ENCODE measurements at places on chromosomes 16 and 17. TPM values are rescaled to one million over a fixed set of nuclear protein-coding genes. Genes with fewer than 3 reads are reported as not detected.

DNA sequence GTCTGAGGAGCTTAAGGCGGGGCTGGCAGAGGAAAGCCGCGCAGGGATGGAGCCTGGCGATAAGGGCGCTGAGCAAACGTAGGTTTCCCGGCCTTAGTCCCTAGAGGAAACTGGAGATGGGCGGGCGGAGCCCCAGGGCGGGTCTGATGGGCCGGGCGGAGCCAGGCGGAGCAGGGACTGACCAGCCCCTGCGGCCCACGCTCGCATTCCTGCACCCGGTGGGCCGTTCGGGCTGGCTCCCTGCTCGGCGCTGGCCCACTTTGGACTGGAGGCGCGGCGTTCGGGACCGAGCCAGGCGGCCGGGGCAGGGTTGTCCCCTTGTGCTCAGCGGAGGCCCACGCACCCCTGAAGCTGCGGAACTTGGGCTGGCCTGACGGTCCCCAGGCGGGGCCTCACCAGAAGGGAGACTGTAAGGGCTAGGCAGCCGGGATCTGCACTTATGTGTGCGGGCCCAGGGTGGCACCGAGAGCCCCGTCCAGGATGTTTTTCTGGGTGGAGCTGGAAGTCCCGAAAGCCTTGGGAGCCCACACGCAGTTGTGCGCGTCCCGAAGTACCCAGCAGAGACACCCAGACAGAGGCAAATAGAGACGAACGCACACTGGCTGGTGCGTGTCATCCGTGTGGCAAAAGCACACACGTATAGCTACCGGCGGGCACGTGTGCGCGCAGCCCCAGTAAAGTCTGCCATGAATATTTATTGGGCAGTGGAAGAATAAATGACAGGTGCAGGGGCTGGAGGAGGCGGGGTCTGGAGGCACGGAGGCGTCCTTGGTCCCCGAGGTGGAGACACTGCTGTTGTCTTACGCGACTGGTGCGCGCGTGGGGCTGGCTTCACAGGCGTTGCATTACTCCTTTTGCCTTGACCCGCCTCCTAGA is 1.4 kb downstream of the PYDC1 start:
- no peaks in the 10 kb centered on the region for H3K36me3 ChIP-seq
- H3K27ac ChIP-seq: no peak overlapping the region
- peaks cover 54% of the 10 kb centered on the region for H3K27me3 ChIP-seq
- peaks cover 24% of the 10 kb centered on the region for H3K4me1 ChIP-seq
- peak; percentile 82 for DNase-seq

DNA sequence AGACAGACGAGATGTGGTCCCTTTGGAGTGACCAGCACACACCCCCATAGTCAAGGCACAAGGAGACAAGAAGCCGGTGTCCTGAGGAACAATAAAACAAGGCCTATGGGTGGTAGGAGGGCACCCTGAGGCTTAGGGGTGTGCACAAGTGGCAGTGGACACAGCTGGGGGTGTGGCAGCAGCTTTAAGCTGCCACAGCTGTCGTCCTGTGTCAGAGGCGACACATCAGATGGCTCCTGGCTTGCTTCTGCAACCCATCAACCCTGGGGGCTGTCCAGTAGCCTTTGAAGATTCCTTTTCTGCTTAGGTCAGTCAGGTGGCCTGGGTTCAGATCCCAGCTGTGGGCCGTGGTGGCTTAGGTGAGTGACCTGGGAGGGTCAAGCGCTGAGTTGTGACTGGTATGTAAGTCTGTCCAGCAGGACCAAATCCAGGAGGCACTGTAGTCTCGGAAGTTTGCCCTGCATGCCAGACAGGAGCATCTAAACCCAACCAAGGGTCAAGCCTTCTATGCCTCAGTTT is 15.8 kb downstream of the DRC3 start:
- H3K4me1 ChIP-seq: no peaks in the 10 kb centered on the region
- no peaks in the 10 kb centered on the region for H3K36me3 ChIP-seq
- DNase-seq: no peak
- no peaks in the 10 kb centered on the region for H3K27me3 ChIP-seq

- no peaks in the 10 kb centered on the region for H3K27me3 ChIP-seq
- no peak for DNase-seq
- H3K36me3 ChIP-seq: no peaks in the 10 kb centered on the region
- H3K27ac ChIP-seq: peak overlapping the region; percentile 24
Measured at GRCh38 chr17:16364625-16365024, 11.4 kb upstream of the CENPV start.

DNA sequence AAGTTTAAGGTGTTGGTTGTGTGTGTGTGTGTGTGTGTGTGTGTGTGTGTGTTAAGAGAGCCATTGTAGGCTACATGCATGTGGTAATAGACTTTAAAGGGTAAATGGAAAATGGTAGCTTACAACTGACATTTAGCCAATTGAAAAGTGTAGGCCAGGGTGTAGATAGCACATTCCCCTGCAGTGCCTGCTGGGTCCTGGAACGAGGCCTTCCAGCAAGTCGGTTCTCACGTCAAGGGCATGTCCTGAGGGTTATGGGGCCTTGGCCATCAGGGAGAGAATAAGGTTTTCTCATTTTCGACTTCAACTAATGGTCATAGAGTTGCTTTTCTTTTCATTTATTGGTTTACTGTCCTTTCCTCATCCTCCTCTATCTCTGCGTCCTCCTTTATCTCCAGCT is 65.1 kb downstream of the RPTOR start:
- H3K36me3 ChIP-seq: no peaks in the 10 kb centered on the region
- no peaks in the 10 kb centered on the region for H3K27me3 ChIP-seq
- H3K4me3 ChIP-seq: no peak overlapping the region
- no peak for DNase-seq
- no peaks in the 10 kb centered on the region for H3K4me1 ChIP-seq

DNA sequence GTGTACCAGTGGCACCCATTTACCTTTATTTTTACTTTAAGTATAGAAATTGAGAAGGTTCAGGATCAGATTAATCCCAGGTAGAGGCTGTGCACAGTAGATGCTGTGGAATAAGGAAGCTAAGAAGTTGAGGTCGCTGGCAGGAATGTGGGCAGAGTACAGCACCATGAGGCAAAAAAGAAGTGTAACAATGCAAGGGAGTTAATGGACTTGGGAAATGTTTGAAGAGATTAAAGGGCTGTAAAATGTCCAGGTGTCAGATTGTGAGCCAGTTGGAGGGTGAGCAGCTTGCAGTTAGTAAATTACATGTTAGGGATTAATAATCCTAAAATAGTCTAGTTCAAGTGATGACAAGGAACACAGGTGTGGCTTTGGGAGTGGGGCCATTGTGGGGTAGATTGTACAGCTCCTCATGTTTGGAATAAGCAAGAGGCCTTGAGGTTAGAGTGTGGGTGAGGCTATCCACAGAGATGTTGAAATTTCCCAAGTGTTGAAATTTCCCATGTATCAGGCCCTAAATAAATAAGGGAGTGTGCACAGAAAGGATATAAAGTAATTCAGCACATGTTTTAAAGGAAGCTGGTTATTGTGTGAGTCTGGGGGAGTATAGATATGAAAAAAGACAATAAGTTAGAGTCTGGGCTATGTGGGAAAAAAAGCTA is 21.5 kb downstream of the TAT start:
- no peak overlapping the region for H3K27ac ChIP-seq
- DNase-seq: no peak
- no peaks in the 10 kb centered on the region for H3K4me1 ChIP-seq
- no peaks in the 10 kb centered on the region for H3K36me3 ChIP-seq

Gene PLLP
- 104 TPM for total RNA-seq

- DNase-seq: no peak
- H3K36me3 ChIP-seq: no peaks in the 10 kb centered on the region
- no peak overlapping the region for H3K4me3 ChIP-seq
- H3K27ac ChIP-seq: no peak overlapping the region
- no peaks in the 10 kb centered on the region for H3K27me3 ChIP-seq
Measured at GRCh38 chr16:4283939-4284338, 11.1 kb upstream of the TFAP4 start.

Gene PYY
- not detected for total RNA-seq

DNA sequence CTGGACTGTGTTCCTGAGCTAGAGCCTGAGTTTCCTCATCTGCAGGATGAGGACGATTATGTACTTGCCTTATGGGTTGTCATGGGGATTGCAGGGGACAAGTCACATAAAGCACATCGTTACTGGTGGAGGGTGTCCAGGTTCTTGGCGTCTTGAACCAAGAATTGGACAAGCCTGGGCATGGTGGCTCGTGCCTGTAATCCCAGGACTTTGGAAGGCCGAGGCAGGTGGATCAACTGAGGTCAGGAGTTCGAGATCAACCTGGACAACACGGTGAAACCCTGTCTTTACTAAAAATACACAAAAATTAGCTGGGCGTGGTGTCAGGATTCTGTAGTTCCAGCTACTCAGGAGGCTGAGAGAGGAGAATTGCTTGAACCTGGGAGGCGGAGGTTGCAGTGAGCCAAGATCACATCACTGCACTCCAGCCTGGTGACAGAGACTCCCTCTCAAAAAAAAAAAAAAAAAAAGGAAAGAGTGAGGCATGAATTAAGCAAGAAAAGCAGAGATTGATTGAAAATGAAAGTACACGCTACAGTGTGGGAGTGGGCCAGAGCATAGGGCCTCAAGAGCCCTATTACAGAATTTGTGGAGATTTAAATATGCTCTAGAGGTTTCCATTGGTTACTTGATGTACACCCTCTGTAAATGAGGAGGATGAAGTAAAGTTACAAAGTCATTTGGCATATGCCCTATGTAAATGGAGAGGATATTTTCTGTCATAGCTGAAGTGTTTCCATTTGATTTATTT is 30.7 kb downstream of the ADGRG5 start:
- H3K4me1 ChIP-seq: no peaks in the 10 kb centered on the region
- H3K36me3 ChIP-seq: no peaks in the 10 kb centered on the region
- no peak overlapping the region for H3K4me3 ChIP-seq
- no peak overlapping the region for H3K27ac ChIP-seq

GRCh38 chr16:85098565-85098964 is 13.7 kb downstream of the CIBAR2 start:
- H3K4me1 ChIP-seq: peaks cover 5% of the 10 kb centered on the region
- DNase-seq: no peak
- no peaks in the 10 kb centered on the region for H3K27me3 ChIP-seq
- no peak overlapping the region for H3K4me3 ChIP-seq

Gene C17orf78
- not detected for total RNA-seq

DNA sequence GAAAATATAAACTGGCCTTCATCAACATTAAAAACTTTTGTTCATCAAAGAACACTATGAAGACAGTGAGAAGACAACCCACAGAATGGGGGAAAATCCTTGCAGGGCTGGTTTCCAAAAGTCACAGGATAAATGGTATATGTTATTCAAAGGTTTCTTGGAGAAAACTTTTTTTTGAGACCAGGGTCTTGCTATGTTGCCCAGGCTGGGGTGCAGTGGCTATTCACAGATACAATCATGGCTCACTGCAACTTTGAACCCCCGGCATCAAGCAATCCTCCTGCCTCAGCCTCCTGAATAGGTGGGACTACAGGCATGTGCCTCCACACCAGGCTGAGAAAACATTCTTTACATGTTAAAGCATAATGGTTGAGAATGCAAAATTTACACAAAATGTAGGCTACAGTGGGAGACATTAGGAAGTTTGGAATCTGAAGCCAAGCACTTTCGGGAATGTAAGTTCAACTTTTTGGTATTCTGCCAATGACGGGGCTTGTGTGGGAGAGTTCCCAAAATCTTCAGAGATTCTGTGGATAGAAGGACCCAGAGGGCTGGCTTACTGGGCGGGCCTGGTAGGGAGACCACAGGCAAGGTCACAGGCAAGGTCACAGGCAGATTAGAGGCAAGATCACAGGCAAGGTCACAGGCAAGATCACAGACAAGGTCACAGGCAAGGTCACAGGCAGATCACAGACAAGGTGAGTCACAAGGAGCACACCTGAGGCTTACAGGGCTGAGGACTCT is 24.2 kb upstream of the ATP2A3 start:
- H3K4me3 ChIP-seq: no peak overlapping the region
- H3K27me3 ChIP-seq: no peaks in the 10 kb centered on the region
- no peaks in the 10 kb centered on the region for H3K36me3 ChIP-seq
- H3K27ac ChIP-seq: no peak overlapping the region

DNA sequence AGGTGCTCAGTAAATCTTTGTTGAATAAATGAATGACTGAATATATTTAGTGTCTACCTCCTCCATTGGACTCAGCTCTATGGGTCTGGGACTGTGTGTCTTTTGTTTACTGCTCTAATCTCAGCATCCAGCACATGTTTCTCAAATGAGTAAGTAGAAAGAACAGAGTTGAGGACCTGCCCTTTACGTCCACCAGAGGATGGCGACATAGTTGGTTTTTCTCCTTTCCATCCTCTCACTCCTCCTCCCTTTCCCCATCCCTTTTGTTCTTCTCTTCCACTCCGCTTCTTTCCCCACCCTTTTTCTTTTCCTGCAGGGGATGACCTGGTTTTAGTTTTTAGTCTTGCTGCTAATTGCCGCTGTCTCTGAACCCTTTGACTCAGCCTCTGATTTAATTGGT is 12.1 kb upstream of the CHP2 start:
- H3K4me3 ChIP-seq: no peak overlapping the region
- DNase-seq: no peak
- no peaks in the 10 kb centered on the region for H3K36me3 ChIP-seq
- H3K27me3 ChIP-seq: peaks cover 3% of the 10 kb centered on the region
- no peak overlapping the region for H3K27ac ChIP-seq

- H3K27me3 ChIP-seq: no peaks in the 10 kb centered on the region
- peak; percentile 22 for DNase-seq
- no peaks in the 10 kb centered on the region for H3K4me1 ChIP-seq
Measured at GRCh38 chr16:75197522-75198134, 9.3 kb downstream of the CTRB2 start.

Gene ACSM5
- total RNA-seq: 4.5 TPM

Gene OMG
- 10.3 TPM for total RNA-seq

Gene ULK2
- total RNA-seq: 30.8 TPM

GRCh38 chr16:50313596-50314478 is 47.5 kb downstream of the ADCY7 start:
- peak overlapping the region; percentile 17 for H3K27ac ChIP-seq
- H3K27me3 ChIP-seq: no peaks in the 10 kb centered on the region
- H3K4me3 ChIP-seq: no peak overlapping the region
- H3K36me3 ChIP-seq: peaks cover 80% of the 10 kb centered on the region
- peak; percentile 78 for DNase-seq

DNA sequence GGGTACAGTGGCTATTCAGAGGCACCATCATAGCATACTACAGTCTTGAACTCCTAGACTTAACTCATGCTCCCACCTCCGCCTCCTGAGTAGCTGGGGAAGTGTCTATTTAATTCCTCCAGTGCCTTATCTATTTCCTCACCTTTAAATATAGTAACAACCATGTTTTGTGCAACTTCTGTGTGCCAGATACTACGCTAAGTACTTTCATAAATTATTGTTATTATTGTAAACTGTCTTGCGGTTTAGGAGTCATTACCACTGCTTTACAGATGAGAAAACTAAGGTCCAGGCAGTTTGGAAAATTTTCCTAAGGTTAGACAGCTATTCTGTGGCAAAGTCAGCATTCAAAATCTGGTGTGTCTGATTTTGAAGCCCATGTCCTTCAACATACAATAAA is 359.1 kb upstream of the XYLT1 start:
- H3K27ac ChIP-seq: no peak overlapping the region
- no peak overlapping the region for H3K4me3 ChIP-seq
- no peaks in the 10 kb centered on the region for H3K4me1 ChIP-seq
- H3K27me3 ChIP-seq: no peaks in the 10 kb centered on the region

GRCh38 chr16:27344721-27345120 is 30.9 kb downstream of the IL4R start:
- H3K4me3 ChIP-seq: no peak overlapping the region
- no peak for DNase-seq
- H3K27ac ChIP-seq: no peak overlapping the region

- DNase-seq: peak; percentile 85
- peaks cover 53% of the 10 kb centered on the region for H3K4me1 ChIP-seq
- peak overlapping the region; percentile 94 for H3K4me3 ChIP-seq
- peaks cover 14% of the 10 kb centered on the region for H3K36me3 ChIP-seq
- H3K27ac ChIP-seq: peak overlapping the region; percentile 100
Measured at GRCh38 chr16:31458073-31458843, 1.0 kb upstream of the ARMC5 start.

GRCh38 chr17:20085283-20085845 is 76.2 kb downstream of the SPECC1 start:
- H3K4me1 ChIP-seq: no peaks in the 10 kb centered on the region
- no peaks in the 10 kb centered on the region for H3K36me3 ChIP-seq
- no peaks in the 10 kb centered on the region for H3K27me3 ChIP-seq
- no peak for DNase-seq
- H3K27ac ChIP-seq: no peak overlapping the region
